ENCODE measurements at places on chromosomes 12 and 14. TPM values are rescaled to one million over a fixed set of nuclear protein-coding genes. Genes with fewer than 3 reads are reported as not detected.

Gene KRT79
- 0.08 TPM for total RNA-seq

Gene SP1
- total RNA-seq: 19.6 TPM

Gene ITPK1
- 56.4 TPM for total RNA-seq

Gene IL26
- total RNA-seq: not detected

Data from A549 treated with Mapracorat at 1 μM for 4 hours (cell line).